ENCODE measurements at places on chromosomes 3 and 15.
A peak's percentile ranks its signal among the peaks of the same experiment; 100 is the strongest.

DNA sequence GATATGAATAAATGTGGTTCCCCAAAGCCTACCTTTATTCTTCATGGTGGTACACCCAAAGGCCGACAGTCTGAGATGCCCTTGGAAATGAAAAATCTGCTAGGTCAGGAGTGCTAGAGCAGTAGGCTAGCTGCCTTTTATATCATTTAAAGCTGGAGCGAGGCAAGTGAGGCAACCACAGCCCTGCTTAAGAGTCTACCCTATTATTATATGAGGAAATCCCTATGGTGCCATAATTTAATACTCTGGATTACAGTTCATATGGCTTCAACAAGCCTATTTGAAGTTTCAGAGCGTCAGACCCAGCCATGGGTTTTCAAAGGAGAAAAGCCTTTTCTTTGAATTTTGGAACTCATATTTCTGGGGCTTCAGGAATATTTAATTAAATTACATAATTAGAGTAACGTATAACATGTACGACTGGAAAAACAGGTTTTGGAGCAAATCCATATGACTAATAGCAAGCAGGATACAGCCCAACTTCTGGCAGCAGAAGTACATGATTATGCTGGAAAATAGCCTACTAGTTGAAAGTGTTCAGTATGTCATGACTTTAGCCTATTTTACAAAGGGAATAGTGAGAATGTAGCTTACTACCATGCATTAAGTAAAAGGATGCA is 18.0 kb upstream of the SLTM start:
- peak; percentile 13 for DNase-seq

DNA sequence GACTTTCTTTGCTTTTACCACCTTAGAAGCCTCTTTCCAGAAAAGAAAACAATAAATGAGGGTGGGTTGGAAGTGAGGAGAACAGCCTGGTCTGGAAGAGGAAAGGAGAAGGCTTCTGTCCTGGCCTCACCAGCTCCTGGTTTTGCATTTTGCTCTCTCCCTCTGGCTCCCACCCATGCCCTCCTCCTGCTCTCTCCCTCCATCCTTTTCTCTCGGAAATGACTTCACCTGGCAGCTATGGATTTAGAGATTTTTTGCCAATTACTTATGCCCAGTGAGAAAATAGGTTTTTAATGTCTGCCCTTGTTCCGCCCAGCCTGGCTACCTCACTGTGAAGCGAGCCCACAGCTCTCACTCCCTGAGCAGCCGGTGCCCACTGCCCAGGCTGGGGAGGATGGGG is 77.9 kb upstream of the NTRK3 start:
- DNase-seq, result peak; percentile 5

DNA sequence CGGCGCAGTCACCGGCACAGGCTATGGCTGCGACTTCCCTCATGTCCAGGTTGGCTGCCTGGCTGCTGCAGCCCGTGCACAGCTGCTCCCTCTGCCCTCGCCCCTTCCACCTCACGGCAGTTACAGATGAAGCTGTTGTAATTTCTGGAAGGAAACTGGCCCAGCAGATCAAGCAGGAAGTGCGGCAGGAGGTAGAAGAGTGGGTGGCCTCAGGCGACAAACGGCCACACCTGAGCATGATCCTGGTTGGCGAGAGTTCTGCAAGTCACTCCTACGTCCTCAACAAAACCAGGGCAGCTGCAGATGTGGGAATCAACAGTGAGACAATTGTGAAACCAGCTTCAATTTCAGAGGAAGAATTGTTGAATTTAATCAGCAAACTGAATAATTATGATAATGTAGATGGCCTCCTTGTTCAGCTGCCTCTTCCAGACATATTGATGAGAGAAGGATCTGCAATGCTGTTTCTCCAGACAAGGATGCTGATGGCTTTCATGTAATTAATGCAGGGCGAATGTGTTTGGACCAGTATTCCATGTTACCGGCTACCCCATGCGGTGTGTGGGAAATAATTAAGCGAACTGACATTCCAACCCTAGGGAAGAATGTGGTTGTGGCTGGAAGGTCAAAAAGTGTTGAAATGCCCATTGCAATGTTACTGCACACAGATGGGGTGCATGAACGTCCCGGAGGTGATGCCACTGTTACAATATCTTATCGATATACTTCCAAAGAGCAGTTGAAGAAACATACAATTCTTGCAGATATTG is 13.2 kb upstream of the GNB4 start:
- no peak for DNase-seq

DNA sequence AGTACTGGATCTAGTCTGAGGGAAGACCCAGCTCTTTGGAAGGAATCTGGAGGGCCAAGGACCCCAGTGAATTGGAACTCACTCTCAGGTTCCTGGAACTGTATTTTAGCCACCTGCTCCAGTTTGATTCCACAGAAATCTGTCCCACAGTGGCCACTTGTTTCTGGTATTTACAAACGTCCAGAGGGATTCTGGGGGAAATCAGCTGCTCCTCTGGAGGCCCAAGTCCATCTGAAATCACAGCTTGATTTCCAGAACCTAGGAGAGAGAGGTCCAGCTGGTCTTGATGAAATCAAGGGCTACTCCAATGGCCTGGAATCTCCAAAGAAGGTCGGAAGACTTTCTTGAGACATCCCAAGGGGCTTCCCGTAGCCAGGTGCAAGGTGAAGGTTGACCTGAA is 132.3 kb upstream of the UMPS start:
- DNase-seq, result no peak

GRCh38 chr3:58519668-58520402 is 17.2 kb downstream of the ACOX2 start:
- DNase-seq, result no peak

DNA sequence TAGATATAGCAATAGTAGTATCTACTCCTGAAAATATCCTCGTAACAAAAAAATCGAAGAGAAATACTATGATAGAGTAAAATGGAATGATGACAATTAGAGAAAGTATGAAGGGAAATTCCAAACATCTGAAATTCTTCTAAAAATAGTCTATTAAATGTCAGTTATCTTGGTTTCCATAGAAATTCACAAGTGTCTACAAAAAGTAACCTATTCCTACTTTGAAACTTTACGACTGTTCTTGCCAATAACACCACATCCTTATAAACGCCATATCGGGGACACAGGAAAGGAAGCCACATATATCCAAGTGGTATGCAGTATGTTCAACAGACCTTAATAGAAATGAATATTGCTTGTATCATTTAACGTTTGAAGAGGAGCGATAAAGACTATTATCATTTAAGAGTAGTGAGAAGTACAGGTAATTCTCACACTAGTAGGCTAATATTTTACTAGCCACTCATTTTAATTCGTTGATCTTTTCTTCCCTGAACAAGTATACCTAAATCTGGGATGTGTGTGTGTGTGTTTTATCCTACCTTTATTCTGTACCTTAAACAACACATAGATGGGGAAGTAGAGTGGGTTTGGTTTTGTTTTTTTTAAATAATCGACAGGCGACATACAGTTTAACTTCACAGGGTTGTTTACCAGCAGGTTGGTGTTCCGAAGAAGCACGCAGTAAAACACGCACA is 1.2 kb downstream of the GPR176 start:
- DNase-seq, result peak; percentile 58

- no peak for DNase-seq
These were observed 29.5 kb upstream of the CNBP start for GRCh38 chr3:129213238-129213637.

- DNase-seq, result no peak
These were observed 266.1 kb downstream of the ADAMTSL3 start for GRCh38 chr15:83919978-83920510.

DNA sequence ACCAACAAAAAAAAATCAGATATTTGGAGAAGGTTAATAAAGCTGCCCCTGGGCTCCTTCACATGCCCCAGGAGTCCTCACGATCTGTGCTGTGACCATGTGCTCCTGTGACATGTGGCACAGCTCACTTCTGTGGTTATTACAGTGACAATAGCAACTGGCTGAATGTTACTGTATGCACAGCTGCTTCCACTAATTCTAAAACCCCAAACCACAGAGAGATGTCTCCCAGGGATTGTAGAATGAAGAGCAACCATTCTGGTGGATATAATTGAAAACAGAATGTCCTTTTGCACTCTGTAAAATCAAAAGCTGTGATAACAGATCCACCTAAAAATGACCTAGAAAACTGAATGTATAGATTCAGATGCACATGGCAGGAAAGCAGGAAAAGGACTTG is 489.2 kb upstream of the CNTN4 start:
- no peak for DNase-seq

- DNase-seq, result no peak
These were observed 21.0 kb downstream of the LRRC31 start for GRCh38 chr3:169848741-169849140.
